T-cell (primary cell): ENCODE measurements at places on chromosomes 6 and 20.

DNA sequence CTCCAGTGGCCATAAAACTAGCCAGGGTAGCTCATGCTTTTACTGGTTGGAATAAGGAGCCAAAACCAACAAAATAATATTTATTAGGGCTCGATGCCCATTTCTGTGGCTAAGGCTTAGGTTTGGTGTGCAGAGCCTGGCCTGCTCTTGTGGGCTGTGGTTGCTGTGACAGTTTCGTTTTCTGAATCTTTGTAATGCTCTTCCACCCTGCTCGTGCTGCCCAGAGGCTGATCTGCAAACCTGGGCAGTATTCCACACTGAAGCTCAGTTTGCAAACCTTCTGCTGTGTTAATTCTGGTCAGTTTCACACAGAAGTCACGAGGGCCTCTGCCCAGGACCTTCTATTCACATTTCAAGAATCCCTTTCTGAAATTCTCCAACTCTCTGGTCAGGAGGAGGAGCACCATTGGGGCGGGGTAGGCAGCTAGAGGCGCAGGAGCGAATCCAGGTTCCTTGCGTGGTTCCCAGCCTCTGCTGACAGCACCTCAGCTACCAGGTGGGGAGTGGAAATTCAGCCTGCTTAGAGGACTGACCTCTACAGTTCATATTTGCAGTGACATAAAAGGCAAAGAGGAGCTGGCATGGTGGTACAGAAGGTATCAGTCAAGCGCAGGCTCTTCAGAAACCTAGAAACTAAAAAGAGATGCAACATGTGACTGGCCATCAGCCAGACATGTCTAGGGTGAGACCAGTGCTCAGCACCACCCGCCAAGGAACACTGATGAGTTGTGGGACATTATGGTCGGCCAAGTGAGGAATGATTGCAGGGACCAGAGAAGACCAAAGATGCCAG, 14.3 kb upstream of the C20orf144 start:
- DNase-seq, result no peak

DNA sequence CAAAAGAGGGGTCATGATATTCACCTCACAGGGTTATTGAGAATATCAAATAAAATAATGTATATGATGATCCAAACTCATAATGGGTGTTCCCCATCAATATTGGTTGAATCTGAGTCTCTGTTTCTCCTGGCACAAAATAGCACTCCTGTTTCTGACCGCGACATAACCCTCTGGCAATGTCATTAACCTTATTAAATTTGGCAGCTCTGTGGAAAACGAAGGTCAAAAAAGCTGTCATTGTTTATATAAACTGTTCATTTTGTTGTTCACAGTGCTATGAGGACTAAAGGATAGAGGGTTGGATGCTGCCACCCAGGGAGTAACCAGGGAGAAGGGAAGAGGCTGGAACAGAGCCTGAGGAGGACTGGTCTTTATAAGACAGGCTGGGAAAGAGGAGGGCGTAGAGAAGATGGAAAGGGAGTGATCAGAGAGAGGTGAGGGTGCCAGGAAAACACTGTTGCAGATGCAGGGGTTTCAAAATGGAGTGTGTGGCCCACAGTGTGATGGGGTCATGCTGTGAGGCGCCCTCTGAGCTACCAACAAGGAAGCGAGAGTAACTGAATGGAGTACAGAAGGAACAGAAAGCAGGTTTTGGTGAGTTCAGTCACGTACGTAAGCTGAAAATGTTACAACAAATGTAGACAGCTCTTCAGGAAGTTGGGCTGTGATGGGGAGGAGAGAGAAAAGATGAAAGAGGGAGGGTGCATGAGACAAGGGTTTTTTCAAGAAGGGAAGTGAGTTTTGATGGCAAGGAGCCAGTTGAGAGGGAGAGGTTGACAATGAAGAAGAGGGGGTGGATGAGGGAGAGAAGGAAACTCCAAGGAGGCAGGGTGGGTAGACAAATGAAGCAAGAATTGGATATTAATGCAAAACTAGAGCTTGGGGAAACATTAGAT, 251.6 kb upstream of the TAB2 start:
- peak; percentile 21 for DNase-seq

- peak; percentile 41 for DNase-seq
These were observed 10.0 kb upstream of the NCOA7 start for GRCh38 chr6:125780540-125781313.

DNA sequence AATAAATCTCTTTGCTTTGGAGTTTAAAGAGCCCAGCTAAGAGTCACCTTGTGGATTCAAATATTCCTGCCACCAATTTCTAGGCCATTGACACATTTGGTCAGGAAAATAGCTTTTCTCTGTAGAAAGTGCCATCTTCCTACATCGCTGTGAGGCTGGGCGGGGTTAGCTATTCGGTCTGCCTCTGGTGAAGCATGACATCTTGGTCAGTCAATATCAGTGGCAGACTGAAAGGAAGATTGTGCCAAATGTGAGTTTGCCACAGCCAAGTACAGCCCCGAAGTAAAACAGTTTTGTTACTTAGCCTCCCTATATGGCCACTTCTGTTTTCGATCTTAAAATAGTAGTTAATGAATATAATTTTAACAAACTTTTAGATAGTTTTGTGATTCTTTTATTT, 65.5 kb upstream of the FABP7 start:
- DNase-seq, result no peak

- DNase-seq, result no peak
These were observed 64.4 kb downstream of the SNAP25 start for GRCh38 chr20:10282979-10283456.

- no peak for DNase-seq
These were observed 24.2 kb downstream of the NEDD9 start for GRCh38 chr6:11208267-11208666.

DNA sequence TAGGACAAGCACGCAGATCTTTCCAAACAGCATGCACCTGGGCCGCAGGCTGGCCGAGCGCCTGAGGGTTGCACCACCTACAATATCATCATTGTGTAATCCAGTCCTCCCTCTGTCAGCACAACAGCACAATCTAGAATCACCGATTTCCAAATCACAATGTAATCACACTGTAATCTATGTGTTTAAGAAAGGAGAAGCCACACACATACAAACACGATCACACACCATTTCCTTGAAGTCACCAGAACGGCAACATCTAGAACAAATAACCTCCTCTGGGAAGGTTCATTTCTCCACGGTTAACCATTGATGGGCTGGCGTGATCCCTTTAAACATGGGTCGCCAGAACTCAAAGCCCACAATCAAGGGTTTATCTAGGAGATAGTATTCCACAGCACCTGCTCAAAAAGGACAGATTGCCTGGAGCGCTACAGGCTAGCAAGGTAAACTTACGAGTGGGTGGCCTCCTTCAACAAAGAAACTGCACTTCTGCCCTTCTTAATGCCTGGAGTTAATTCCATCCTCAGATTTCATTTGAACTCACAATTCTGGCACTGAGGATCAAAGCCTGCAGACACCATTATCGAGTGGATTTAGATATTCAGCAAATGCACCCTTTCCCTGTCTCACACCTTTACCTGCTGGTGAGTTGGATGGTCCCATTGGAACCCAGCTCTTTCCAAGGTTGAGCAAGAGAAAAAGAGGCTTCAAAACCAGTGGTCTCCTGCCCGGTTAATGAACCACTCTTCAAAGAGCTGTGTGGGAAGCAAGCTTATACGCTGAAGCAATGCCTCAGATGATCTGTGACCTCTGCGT, 83.8 kb upstream of the FOXQ1 start:
- DNase-seq, result no peak

GRCh38 chr6:99378636-99379035, 15.4 kb downstream of the COQ3 start:
- DNase-seq, result no peak

DNA sequence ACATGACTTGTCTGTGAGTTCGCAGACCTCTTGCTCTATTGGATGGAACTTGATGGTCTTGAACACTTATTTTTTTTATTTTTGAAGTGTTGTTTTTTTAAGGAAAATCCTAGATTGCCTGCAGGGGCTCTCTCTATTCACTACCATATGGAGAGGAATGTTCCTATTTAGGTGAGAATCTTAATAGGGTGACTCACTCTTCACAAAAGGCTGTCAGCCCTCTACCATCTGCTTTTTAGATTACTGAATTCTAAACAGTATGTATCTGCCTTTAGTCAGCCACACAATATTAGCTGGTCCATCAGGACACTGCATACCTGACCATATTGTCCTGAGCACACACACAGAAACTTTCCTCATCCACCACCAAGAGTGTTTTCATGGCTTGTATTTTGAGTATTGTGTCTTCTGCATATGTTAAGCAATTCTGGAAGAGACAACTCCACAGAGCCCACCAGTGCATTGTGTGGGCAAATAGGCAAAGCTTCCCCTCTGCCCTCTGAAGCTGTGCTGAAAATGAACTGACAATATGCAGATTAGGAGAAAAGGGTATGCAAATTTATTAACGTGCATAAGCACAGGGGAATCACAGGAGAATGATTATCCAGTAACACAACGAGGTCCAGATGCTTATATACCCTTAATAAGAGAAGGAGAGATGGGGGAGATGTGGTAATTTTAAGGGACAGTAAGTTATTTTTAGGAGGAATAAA, 6.6 kb upstream of the BTBD9 start:
- no peak for DNase-seq

DNA sequence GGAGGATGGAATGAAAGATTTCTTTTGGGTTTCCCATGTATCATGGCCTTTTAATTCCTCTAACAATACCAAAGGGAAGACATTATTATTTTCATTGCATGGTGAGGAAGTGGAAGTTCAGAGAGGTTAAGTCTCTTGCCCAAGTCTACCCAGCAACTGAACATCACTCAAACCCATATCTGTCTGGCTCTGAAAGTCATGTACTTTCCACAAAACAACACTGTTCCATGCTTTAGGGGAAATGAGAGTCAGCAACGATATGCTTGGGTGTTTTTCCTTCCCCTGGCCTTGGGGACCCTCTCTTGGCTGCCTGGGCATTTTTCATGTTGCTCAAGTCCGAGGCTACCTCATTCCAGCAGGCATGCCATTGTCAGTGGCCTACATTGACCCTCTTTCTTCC, 118.8 kb downstream of the ADTRP start:
- no peak for DNase-seq

DNA sequence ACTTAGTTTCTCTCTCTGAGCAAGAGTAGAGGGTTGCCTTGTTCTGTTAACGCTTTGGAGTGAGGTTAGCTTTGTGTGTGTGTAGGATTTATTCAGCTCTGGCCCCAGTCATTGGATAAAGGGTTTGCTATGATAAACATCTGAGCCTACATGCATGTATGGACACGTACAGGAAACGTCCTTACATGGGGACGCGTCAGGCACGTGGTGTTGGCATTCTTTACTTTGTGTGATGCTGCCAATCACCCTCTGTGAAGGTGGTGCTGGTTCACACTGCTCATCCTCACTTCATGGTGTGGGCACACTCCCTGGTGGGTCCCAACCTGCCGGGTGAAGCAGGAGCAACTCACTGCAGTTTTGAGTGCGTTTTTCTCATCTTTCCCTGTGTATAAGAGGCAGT, 53.4 kb upstream of the CD93 start:
- no peak for DNase-seq

- DNase-seq, result no peak
These were observed 36.1 kb upstream of the PAQR8 start for GRCh38 chr6:52325695-52326471.

DNA sequence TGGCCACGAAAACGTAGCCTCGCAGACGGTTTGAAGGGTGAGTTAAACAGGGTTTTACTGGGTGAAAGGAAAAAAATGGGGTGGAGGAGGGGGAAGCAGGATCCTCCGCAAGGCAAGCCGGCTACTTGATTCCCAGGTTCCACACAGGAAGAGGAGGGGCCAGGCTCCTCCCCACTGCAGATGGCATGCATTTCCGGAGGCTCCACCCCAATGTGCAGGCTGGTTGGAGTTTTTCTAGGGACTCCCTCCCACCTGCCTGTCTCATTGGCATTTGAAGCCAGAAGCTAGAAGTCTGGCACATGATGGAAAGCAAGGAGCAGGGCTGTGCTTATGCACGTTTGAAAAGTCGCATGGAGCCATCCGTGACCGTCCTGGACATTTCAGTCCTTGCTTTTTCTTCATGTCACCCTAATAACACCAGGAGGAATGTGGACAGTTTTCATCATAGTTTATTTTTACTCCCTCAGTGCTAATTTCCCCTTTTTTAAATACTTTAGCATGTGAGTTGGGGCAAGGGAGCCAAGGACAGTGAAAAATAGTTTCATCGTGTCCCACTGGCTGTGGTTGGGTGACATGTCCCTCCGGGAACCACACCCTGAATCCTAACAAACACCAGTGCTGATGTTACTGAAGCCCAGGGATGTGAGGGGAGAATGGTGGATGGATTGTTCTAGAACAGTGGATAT, 100.1 kb upstream of the INSM1 start:
- no peak for DNase-seq

DNA sequence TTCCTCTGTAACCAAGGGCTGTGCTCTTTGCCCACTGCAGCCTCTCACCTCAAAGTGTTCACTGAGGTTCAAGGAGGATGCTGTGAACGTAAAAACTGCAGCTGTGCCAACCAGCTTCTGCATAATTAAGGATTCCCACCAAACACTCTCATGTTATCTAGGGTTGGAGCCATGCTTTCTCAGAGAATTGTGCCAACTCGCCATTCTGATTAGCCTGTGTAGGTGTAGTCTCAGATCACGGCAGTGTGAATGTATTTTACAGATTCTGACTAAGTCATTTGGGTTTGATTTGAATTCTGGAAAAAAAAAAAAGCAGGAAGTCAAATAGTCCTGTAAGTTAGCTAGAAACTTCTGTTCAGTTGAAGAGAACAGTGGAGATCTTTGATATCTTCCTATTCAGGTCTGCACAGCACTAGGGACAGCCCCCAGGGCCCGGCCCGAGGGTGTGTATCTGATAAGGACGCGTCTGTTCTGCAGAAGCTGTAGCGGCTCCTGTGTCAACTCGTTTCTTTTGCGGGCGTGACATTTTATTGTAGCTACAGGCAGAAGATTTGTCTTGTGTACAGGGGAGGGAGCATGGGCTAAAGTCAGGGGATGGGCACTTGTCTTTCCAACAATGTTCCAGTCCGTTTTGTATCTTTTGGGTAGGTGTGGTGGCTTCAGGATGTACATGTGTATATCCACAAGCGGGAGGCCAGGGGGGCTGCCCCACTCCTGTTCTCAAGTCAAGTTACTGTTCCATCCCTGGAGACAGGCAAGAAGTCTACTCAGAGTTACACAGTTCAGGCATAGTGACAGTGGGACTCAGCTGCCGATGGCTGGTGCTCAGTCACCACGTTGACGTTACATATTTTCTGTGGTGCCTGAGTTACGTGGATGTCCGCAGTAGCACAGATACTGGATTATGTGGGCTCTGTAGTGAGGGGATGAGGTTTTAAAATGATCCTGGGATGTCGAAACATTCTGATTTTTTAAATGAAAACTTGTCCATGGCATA, 12.4 kb downstream of the IRF4 start:
- no peak for DNase-seq

DNA sequence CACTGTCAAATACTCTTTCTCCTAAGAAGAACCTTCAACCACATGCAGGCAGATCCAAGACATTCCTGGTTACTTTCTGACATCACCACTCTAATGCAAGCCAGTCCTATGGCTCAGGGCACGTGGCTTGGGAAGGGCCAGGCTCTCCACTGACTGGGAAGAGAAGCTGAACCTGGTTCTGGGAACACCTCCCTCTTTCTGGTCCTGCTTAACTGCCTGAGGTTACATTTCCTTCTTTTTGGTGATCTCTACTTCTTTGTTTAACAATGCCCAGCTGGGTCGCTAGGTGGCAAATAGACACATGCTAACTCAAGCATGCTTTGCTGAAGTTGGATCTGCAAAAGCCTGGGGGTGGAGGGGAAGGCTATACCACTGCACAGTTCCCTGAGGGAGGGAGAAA, 249.8 kb downstream of the GMDS start:
- no peak for DNase-seq
